ENCODE measurements at places on chromosomes 12 and 14.

DNA sequence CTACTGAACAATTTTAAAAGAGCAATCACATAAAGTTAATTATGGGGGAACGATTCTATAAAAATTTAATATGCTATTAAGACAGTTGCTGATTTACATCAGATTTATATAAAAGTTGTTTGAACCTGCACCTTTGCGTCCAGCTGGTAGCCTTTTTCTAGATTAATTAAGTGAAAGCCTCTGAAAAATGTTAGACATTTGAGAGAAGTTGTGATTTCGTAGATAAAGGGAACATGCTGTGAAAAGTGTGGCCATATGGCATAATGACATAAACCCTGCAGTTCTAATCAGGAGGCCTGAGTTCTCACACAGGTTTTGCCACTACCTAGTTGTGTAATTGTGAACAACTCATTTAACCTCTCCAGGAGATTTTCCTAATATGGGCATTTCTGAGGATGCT, 187.2 kb downstream of the TMTC2 start:
- no peak for DNase-seq

- DNase-seq, result no peak
Observed at GRCh38 chr14:90567191-90567590, 170.4 kb downstream of the CALM1 start.

GRCh38 chr14:98489115-98489514, 782.9 kb downstream of the BCL11B start:
- no peak for DNase-seq

DNA sequence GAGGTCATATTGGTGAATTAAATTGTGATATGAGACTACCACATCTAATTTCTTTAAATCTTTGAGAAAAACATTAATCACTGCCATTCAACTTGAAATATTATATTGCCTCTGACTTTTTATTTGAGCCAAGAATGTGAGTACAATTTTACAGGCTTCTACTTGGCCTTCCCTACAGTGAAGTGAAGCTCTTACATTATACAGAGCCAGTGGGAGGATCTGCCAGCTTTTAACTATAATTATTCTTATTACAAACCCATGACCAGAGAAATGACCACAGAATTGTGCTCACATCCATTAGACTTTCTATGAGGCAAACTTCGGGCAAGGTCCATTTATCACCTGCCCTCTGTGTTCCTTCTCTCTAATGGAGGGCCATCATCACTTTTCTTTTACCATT, 114.2 kb downstream of the RERGL start:
- DNase-seq, result no peak

DNA sequence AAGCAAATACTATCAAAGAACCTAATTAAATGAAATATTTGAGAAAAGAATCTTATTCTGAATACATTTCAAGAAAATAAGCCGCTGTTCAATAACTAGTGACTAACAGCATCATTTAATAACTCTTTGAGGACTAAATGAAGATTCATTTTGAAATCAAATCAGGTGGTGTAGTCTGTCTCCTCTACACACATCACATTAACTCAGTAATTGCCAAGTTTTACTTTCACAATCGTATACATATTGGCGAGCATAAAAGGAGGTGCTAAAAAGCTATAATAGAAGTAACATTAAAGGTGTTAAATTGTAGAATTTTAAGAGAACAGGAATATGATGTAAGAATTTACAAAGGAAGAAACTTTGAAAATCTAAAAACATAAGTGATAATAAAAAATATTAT, 185.1 kb downstream of the MDGA2 start:
- no peak for DNase-seq

GRCh38 chr12:86081843-86082242, 174.3 kb downstream of the MGAT4C start:
- DNase-seq, result no peak

DNA sequence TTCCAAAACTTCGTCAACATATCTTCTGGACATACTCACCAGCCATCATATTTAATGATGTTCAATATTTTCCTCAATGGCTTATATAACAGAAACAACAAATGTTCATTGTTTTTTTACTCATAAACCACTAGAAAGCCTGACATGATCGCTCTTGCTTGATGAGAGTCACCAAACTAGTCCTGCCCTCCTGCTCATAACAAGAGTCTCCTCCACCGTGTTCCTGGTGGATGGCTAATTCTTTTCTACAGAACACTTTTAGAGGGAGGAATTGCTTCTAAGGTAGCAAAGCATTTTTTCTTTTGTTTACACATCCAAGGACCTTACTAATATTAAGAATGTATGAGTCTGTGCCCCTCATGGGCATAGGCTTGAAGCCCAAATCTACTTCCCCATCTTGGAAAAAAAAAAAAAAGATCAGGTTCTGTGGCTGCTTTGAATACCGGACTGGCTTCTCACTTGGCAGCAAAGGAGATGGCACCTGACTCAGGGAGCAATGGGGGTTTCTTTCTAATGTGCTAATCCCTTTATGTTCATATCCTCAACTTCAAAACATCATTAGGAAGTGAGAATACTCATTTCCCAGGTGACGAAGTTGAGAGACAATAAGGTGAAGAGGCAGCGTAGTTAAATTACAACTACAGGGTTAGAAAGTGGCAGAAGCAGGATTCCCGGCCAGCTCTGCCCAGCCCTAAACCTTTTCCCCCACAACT, 188.8 kb downstream of the EPS8 start:
- DNase-seq, result no peak

Measured in left hindlimb (tissue), 1 donor.